ENCODE measurements at places on chromosomes 7 and 10.

DNA sequence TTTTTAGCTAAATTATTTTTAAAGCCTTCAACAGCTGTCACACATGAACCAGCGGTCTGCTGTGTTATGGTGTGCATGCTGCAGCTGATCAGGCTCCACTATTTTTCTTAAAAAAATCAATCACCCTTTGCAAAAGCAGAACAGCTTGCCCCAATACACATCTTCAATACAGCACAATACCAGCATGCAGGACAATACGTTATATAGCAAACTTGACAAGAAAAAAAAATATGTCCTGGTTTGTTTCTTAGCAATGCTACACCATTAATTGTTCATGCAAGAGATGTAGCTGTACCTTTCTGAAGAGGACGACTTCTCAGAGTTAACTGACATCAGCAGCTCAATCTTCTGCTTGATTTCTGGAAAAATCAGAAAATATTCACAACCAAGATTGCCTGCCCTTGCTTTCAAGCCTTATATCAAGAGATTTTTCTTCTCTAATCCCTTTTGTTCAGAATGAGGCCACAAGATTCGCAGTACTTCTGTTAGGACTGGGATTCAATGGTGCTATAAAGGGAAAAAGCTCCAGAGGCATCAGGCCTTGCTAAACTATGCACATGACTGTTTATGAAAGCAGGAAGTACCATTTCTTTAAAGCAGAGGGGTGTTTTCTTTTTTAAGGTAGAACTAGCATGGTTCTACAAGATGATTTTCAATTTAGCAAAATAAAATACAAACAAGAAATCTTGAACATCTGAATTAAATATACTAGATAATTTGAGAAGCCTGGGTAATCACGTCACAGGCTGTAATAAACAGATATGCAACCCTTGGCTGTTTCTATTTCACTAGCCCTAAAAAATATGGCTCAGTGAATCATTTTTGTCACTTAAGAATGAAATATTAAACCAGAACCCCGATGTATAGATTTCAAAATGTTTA is 120.0 kb downstream of the SRPK2 start:
- DNase-seq: peak; percentile 51

DNA sequence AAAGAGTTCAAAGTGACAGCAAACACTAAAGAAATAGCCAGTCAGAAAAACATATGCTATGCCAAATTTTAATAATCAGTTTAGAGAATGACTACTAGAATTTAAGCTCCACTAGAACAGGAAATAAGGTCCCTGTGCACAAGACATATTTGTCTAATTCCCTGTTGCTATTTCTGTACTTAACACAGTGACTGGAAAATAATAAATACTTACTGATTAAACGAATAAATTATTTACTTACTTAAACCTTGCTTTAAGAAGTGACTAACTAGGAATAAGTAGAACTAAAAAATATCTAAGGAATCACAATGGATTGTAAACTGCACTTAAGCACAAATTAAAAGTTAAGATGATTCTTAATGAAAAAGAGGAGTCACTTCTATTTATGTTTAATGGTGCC is 22.3 kb downstream of the NPS start:
- no peak for DNase-seq

DNA sequence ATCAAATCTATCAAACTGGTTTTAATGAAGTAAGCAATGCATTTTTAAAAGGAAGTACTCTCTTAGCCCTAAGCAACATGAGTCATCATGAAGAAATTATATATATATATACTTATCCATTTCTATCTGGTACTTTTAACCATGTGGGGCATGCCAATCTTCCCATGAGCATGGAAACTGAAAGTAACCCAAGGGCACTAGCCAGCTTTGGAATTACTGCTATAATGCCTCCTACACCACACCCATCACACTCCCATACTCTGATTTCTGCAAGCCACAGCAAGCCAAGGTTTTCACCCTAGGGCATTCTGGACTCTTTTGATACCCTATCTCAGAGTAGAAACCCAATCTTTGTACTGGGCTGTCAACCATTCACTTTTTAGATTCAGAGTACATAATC is 204.6 kb downstream of the IMMP2L start:
- peak; percentile 25 for DNase-seq

DNA sequence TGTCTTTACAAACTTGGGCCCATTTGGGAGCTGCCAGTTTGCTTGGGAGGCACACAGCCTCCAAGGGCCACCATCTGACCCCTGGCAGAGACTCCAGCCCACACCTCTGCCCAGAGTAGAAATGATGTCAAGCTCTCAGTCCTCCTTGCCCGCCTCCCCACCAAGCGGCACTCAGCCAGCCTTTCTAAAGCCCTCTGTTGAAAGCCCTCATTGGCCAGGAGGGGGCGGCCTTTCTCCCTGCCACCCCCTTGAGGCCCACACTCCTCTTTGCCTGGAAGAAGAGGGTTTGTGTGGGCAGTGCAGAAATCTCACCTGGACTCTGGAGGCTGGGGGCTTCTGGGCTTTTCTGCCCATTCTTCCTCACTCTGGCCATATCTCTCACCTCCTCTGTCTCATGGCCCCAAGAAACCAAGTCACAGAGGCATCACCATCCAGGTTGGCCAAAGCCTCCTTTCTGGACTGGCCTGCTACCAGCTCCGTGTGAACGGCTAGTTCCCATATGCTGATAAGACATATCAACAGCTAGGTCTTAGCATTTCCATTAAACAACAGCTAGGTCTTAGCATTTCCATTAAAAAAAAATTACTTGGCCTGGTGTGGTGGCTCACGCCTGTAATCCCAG is 36.1 kb downstream of the UBTD1 start:
- no peak for DNase-seq

DNA sequence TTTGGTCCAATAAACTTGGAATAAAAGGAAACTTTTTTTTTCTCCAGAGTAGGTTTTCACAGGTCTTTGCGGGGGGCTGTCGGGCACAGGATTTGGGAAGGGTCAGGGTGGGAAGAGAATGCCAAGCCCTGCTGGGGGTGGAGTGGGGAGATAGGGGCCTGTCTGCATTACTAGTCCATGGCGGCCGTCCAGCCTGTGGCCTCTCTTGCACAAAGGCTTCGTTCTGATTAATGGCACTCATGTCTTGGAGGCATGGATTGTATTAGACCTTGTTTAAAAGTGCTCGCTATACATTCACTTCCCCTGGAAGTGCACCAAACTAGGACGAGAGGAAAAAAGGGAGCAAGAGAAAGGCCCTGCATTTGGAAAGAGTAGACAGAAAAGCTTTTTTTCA is 37.2 kb downstream of the LRMDA start:
- peak; percentile 13 for DNase-seq

GRCh38 chr10:124578231-124579010 is 116.8 kb downstream of the LHPP start:
- no peak for DNase-seq

- DNase-seq: no peak
Observed at GRCh38 chr7:103336761-103337160, 7.8 kb downstream of the DNAJC2 start.

- no peak for DNase-seq
Observed at GRCh38 chr10:77452952-77453564, 184.6 kb downstream of the KCNMA1 start.

GRCh38 chr7:35285799-35286198 is 31.9 kb upstream of the TBX20 start:
- no peak for DNase-seq

DNA sequence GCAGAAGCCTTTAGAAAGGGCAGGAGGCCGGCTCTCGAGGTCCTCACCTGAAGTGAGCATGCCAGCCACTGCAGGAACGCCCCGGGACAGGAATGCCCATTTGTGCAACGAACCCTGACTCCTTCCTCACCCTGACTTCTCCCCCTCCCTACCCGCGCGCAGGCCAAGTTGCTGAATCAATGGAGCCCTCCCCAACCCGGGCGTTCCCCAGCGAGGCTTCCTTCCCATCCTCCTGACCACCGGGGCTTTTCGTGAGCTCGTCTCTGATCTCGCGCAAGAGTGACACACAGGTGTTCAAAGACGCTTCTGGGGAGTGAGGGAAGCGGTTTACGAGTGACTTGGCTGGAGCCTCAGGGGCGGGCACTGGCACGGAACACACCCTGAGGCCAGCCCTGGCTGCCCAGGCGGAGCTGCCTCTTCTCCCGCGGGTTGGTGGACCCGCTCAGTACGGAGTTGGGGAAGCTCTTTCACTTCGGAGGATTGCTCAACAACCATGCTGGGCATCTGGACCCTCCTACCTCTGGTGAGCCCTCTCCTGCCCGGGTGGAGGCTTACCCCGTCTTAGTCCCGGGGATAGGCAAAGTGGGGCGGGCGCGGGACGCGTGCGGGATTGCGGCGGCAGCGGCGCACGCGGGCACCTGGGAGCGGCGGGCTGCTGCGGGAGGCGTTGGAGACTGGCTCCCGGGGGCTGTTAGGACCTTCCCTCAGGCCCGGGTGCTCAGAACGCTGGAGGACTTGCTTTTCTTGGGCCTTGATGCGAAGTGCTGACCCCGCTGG is at the start of gene FAS:
TSS of gene FAS (plus strand) at position 415 of the 777 bp plus-strand sequence. CDS start at position 494, 79 bp downstream.
- peak; percentile 63 for DNase-seq

DNA sequence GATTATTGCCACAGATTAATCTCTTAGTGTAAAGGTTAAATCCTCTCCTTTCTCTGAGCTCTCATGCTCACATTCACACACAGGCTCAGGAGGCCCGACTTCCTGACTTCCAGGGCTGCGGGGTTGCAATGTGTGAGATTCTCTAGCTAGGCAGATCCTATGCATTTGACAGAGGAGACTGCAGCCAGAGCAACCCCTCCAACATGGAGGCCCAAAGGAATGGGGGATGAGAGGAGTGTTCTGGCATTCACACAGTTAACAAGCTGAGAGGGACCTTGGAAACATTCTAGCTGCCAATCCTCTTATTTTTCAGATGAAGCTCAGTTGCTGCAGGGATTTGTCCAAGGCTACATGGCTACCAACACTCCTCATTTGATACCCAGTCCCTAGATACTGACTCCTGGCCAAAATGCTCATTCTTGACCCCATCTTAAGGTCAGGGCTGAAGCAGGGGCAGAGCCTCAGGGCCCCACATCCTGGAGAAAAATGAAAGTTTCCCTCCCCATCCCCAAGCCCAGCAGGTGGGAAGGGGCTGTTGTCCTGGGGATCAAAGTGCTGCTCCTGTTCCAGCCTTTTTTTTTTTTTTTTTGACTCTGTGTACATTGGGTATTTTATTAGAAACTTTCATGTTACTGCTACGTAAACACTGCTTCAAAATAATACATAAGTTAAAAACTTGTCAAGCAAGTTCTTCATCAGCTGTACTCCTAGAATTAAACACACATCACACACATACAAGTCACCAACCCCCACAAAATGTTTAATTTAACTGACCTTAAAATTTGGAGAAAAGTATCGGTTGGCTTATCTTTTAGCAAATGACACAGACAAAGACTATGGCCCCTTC is 325.6 kb downstream of the PLXNA4 start:
- DNase-seq: no peak

DNA sequence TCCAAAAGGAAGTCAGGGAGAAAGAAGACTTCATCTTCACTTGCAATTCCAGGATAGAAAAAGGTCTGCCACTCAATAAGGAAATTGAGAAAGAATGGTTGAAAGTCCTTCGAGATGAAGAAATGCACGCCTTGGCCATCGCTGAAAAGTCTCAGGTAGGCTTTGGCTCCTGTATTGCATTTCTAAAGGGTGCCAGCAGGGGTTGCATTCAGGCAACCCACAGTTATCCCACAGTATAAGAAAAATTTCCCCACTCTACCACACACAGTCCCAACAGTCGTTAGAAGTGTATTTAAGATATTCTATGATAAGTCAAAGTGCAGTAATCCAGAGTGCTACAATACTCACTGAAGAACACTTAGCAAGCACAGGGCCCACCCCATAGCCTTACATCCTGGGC is 93.4 kb upstream of the FGL2 start:
- no peak for DNase-seq
